ENCODE measurements at places on chromosomes 5 and 9.

GRCh38 chr9:131280660-131281059 lies 4.3 kb upstream of the FAM78A start:
- ATAC-seq = no peak

DNA sequence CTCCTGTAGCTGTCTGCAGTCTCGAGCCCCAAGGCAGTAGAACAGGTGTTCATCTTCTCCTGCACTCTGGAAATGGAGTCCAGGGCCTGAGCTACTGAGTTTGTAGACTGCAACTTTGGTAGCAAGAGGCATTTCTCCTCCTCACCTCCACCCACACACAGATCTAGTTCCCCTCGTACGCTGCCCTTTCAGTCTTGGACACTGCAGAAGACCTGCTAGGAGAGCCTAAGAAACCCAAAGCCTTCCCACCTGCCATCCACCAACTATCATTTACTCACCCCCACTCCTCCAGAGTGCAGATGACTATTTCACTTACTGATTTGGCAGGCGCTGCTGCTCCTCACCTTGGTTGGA lies 59.0 kb downstream of the KCNIP1 start:
- no peak for ATAC-seq

DNA sequence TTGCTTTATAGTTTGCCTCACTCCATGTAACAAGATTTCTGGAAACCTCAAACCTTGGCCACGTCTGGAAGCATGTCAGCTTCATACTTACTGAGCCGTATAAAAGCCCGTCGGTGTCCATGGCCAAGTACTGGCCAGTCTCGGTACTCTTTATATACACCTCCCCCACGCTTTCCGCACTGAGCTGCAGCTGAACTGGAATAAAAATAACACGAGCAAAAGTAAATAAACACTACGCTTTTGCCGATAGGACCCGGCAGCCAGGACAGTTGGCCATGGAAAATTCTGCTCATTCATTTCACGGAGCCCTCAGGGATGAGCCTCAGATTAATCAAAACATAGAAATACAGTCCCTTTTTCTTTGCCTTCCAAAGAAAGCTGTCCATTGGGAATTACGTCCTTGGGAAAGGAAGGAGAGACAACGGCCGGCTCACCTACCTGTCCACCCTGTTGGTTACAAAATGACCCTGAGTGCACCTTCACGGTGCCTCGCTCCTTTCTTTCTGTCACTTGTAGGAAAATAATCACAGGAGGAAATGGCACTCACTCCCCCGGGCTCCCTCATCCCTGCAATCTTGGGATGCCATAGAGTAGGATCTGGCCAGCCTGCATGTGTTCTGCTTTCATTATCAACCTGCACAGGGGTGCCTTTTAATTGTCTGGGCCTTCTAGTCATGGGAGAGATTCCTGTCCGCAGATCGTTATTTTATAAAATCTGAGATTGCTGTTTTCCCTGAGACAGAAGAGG lies 85.1 kb downstream of the FGF1 start:
- ATAC-seq = no peak

DNA sequence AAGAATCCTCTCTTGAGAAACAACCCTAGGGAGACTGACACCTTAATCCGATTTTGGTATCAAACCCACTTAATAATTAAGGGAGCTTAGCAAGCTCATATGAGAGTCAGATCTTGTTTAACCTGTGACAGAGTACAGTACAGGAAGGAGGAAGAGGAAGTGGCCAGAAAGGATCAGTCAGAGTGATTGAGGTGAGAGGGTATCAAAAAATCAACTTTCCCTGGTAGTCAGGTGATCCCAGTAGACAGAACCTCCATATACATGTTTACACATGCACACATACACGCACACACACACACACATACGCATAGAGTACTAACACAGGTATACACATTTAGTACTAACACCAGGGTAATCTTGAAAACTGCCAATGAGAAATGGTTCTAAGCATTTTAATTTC lies 56.8 kb downstream of the GLIS3 start:
- peak; percentile 38 for ATAC-seq

DNA sequence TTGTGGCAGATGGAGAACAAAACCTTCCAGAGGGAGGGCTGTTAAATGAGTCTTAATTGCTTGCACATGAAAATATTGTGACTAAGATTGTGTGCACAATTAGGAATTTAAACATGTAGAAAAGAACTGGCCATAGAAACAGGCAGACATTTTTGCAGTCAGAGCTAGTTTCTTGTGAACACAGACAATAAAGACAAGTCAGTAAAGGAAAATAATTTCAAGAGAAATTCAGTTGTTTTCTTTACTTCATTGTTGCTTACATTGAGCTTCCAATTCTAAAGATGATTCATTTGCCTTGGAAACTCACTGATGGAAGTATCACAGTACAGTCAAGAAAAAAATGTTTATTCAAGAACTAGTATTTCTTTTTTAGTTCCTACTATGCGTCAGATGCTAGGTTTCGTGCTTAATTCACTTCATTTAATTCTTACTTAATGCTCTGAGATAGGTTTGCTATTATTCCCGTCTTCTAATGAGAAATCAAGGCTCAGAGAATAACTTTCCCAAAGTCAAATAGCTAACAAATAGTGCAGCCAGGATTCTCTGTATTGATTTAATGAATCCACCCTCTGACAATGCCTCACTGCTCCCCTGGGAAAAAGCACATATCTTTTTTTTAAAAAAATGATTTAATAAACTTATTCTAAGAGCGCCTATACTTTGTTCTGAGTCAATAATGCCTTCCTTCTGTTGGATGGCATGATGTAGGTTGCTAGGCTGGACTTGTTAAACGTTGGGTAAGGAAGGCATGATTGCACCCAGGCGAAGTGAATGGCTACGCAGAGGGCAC lies 581.4 kb downstream of the RAB3C start:
- ATAC-seq = no peak

DNA sequence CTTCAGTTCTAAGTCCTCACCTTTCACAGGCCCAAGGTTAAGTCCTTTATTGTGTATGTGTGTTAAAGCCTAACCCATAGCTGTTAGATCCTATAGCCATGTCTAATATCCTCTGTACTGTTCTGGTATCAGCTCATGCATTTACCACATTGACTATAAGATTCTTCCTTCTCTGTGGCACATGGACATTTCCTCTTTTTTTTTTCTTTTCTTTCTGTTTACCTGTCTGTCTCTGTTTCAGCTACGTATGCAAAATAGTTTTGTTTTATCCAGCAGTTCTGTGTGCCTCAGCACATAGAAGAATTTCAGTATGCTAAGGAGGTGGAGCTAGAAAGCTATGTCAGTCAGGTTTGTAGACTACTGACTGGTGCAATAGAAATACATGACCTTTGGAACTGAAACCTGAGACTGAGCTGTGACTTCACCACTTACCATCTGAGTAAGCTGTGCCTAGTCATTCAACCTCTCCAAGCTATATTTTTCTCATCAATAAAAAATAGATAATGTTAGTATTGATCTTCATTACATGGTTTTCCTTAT lies 155.6 kb upstream of the VLDLR start:
- peak; percentile 97 for ATAC-seq

DNA sequence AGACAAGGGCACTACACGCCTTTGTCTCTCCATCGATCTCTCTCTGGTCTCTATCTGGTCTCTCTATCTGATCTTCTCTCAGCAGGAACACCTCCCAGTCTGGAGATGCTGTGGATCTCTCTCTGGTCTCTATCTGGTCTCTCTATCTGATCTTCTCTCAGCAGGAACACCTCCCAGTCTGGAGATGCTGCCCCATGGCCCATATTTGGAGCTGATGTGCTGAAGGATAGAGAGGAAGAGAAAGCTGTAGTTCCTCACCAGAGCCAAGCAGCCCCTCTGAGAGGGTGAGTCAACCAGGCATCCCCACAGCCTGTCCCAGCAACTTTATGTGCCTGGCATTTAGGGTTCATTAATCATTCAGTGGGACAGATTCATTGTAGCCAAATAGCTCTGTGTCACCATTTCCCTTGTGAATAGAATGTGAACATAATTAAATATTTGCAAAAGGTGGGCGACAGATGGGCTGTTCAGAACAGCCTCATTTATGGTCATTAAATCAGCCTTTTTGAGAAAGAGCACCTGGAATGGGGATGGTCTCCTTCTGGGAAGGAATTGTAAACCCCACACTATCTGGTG lies 189.3 kb upstream of the MAST4 start:
- no peak for ATAC-seq

GRCh38 chr5:160643616-160644240 lies 208.3 kb downstream of the ATP10B start:
- no peak for ATAC-seq

GRCh38 chr9:117494401-117495090 lies 79.7 kb upstream of the ASTN2 start:
- ATAC-seq = no peak

DNA sequence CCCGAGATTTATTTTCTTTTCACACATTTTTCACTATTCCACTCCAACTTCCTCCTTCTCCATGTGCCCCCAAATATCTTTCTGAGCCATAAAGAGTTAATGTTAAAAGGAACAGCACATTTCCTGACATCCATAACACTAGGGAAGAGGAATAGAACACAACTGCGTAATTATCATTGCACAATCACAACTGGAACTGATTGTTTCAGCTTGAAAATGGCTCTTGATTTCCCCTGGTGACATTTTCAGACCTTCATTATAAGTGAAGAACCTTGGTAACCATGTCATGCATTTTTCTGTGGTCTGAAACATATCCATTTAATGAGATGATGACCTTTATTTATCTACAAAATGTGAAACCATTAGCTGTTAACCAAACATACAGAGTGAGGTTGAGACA lies 82.4 kb downstream of the PCSK1 start:
- no peak for ATAC-seq

DNA sequence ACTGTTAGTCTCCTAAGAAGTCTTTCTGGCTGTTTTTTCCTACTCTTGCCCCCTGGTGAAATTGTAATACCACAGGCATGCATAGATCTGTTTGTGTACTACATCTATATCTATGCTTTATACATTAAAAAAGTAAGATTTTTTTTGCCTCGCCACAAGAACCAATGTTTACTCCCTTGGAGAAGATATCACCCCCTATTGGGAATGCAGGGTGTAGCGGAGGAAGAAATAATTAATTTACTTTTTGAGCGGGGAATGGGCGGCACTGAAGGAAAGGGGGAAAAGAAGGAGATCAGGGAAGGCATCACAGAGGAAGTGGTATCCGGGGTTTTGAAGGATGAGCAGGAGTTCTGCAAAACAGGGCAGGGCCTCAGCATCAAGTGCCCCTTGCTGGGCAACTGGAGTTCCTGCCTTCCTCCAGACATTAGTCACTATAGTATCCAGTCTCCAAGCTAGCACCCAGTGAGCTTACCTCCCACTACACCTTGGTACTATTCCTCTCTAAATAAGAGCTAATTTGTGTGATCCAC lies 134.9 kb downstream of the GABBR2 start:
- ATAC-seq = no peak

DNA sequence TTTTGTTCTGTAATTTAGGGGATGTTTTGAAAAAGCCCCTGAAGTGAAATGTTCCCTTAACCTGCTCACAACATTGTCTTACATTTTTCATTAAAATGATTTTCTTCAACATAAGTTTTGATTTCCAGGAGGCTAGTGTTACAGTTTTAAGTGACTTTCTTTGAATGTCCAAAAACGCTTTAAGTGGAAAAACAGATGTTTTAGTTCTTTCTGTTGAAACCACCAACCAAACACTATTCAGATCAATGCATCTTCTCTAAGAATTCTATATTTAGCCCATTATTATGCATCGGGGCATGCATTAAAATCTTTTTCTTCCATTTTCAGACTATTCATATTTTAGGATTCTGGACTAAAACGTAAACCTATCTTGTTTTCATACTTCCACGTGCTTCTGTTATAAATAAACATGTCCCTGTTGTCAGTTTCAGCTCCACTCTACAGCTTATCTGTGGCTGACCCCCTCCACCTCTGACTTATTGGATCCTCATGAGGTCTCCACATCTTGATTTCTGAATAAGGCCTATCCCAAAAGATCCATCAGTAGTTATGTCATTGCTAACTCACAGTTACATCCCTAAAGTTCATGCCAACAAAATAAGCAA lies 882.3 kb upstream of the SEMA6A start:
- ATAC-seq = no peak

DNA sequence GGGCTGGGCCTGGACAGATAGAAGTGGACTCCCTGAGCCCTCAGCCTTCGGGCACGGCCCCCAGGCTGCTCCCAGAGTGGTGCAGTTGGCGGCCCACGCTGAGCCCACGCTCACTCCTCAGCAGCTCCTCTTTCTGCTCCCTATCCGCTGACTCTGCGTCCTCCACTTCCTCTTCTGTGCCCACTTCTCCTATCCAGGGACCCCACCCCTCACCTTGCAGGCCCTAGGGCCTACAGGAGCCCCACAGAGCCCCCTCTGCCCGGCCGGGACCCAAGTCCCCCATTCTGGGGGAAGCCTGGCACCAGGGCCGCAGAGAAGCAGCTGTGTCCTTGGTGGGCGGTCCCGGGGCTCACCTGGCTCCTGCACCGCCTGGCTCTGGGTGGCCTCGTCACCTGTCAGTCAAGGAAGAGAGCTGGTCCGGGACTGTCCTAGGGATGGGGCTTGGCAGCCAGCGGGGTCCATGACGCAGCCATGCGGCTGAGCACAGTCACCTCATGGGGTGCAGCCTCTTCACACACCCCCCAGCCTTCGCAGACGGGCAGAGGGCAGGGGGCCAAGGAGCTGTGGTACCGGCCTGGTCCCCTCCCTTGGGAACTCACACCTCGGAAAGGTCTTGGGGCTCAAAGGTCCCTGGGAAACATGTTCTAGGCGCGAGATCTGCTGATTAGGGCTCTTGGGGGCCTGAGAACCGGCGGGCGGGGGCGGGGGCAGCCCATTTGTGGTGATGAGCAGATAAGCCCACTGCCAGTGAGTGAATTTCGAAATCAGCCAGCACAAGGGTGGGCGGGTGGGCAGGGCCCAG lies 5.4 kb upstream of the NRARP start:
- no peak for ATAC-seq

GRCh38 chr9:1276474-1276873 lies 226.3 kb downstream of the DMRT2 start:
- ATAC-seq = no peak

DNA sequence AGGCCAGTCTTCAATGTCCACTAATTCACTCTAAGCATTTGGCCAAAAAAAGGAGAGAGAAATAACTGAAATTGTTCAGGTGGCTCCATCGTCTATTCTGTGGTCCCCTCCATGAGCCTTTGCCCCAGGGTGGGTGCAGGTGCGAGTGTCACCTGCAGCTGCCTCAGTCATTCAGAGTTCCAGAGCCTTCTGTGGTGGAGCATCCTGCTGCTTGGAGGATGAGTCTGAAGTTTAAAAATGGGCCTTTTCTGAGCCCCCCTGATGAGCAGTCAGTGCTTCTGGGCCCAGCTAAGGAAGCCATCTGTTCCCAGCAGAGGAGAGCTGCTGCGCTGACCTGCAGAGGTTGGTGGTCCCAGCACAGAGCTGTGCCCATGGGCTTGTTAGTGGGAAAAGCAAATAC lies 48.2 kb downstream of the NDST1 start:
- no peak for ATAC-seq

GRCh38 chr5:149210225-149210624 lies 61.4 kb upstream of the AFAP1L1 start:
- ATAC-seq = no peak

GRCh38 chr5:42993516-42994245 lies 46.4 kb downstream of the ANXA2R start:
- peak; percentile 35 for ATAC-seq

- ATAC-seq = no peak
These were observed 172.6 kb upstream of the PAPPA start for GRCh38 chr9:115980976-115981375.
